T-helper 9 cell (primary cell): ENCODE measurements at places on chromosomes 1 and 21.

DNA sequence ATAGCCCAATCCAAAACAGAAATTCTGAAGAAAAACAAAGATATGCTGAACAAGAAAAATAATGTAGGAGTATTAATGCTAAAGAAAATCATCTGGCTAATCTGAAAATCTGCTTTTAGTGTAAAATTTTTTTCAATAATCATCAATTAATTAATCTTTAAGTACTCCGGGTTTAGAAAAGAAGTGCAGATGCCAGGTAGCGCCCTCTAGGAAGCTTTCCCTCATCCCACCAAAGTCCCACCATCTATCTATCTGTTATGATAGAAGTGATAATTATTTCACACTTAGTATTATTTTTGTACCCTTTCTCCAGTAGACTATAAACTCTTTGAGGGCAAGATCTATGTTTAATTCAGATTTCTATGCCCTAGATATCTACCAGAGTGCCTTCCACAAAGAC lies 240.3 kb downstream of the AKT3 start:
- DNase-seq, result no peak

DNA sequence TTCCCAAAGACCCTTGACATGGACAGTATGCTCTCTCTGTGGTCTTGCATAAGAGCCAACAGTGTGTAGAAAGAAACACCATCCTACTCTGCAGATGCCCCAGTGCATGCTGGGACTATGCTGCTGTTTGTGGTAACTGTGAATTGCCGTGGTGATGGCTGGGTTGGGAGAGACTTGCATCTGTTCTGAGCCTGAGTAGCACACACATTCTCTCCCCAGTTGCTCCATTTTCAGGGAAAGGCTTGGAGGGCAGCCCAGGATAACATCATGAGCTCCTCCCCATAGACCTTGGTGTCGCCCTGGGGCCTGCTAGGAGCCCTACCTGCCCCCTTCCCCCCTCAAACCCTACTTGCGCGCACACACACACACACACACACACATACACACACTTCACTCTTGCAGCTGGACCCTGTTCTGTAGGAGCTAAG lies 120.9 kb upstream of the IPO9 start:
- no peak for DNase-seq

DNA sequence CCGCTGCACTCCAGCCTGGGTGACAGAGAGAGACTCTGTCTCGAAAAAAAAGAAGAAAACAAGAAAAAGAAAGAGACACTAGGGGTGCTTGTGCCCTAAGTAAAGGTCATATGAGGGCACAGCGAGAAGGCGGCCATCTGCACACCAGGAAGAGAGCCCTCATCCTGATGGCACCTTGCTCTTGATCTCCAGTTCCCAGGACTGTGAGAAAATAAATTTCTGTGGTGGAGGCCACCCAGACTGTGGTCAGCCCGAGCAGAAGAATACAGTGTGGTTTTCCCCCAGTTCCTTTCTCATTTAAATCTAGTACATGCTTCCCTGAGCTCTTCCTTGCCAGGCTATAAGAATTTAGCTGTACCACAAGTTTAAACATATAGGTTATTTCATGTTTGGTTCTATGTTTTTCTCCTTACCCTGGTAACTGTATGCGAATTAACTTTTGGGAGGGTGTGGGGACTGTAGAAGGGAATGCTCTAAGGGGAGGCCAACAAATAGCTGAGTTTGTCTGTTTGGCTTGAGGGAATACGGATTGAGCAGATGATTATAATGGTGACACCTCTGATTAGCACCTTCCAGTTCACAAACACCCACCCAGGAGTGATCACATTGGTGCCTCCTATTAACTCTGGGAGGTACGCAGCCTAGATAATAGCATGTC lies 119.6 kb upstream of the ERRFI1 start:
- DNase-seq, result no peak

DNA sequence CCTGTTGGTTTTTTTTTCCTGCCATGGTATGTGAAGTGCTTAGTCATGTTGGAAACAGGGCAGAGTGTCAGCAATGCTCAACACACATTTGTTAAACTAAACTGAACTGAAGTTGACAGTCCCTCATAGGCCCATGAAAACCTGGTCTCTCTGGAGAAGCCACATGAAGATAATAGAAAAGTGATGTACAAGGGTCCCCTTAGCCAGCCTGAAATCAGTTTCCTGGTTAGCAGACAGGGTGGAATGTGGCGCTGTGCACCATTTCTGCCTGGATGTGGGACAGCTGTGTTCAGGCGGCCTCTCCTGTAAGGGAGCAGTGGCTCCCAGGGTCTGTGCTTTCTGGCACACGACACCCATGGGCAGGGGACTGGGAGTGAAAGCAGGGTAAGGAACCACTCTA lies 9.9 kb upstream of the CHI3L1 start:
- no peak for DNase-seq

- no peak for DNase-seq
These were observed 4.4 kb downstream of the KCNN3 start for GRCh38 chr1:154865442-154866256.

DNA sequence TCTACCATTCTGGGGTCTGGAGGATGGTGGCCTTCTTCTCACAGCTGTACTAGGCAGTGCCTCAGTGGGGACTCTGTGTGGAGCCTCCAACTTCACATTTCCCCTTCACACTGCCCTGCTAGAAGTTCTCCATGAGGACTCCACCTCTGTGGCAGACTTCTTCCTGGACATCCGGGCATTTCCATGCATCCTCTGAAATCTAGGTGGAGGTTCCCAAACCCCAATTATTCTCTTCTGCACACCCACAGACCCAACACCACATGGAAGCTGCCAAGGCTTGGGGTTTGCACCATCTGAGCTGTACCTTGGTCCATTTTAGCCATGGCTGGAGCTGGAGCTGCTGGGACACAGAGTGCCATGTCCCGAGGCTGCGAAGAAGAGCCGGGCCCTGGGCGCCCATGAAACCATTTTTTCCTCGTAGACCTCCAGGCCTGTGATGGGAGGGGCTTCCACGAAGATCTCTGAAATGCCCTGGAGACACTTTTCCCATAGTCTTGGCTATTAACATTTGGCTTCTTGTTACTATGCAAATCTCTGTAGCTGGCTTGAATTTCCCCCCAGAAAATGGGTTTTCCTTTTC lies 170.5 kb downstream of the FOXD2 start:
- DNase-seq, result no peak

GRCh38 chr1:53619367-53620060 lies 119.5 kb downstream of the GLIS1 start:
- no peak for DNase-seq

- no peak for DNase-seq
These were observed 34.7 kb upstream of the USP24 start for GRCh38 chr1:55249646-55250398.

GRCh38 chr1:1304331-1305299 lies 3.1 kb downstream of the ACAP3 start:
- no peak for DNase-seq

DNA sequence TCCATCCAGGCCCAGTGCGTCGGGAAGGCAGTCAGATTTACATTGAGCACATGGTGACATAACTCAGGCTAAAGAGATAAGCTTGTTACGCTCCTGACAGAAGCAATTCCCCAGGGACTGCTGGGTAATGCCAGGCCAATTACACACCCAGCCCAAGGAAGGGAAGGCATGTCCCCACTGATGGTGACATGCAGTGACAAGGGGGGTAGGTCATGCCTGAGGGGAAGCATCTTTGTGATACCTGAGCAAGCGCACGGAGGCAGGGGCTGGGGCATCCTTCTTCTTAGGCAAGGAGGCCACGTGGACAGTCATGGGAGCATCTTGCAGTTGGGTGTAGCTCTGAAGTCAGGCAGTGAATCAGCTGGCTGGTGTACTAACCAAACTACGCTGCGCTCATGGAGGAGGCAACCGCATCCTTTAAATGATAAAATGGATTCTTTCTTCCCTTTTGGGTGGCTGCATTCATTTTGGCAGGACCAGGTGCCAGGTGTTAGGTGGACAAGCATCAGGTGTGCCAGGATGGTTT lies 39.6 kb upstream of the GRIK3 start:
- no peak for DNase-seq

GRCh38 chr1:19533626-19534025 lies 48.3 kb upstream of the CAPZB start:
- DNase-seq, result no peak

GRCh38 chr1:200306944-200307754 lies 102.7 kb downstream of the ZNF281 start:
- no peak for DNase-seq
